Sigmoid colon (tissue), 7 donors: ENCODE measurements at places on chromosomes 12 and 14.
A peak's percentile ranks its signal among the peaks of the same experiment; 100 is the strongest.

DNA sequence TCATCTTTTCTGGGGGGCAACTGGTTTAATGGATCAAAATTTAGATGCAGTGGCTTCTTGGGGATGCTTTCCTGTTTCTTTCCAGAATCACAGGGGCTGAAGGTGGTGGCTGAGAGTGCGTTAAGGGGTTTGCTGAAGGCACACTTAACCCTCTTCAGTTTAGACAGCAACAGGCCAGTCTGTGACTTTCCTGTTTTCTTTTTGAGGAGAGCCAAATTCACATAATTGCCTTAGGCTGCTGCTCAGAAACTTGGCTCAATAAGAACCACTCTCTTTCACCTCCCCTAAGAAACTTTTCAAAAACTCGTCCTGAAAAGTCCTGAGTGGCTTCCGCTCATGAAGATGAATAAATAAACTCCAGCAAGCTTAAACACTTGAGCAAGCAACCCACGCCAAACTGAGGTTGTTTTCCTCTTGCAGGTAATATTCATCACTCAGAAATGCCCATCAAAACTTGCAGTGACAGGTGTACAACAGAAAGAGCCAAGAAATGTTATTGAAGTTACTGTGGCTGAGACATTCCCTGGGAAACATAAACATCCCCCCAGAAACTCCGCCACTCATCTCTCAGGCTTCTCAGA, 510.4 kb downstream of the TMEM132D start:
- no peak for DNase-seq

GRCh38 chr12:113006641-113007040, 28.3 kb downstream of the OAS2 start:
- no peak for DNase-seq

DNA sequence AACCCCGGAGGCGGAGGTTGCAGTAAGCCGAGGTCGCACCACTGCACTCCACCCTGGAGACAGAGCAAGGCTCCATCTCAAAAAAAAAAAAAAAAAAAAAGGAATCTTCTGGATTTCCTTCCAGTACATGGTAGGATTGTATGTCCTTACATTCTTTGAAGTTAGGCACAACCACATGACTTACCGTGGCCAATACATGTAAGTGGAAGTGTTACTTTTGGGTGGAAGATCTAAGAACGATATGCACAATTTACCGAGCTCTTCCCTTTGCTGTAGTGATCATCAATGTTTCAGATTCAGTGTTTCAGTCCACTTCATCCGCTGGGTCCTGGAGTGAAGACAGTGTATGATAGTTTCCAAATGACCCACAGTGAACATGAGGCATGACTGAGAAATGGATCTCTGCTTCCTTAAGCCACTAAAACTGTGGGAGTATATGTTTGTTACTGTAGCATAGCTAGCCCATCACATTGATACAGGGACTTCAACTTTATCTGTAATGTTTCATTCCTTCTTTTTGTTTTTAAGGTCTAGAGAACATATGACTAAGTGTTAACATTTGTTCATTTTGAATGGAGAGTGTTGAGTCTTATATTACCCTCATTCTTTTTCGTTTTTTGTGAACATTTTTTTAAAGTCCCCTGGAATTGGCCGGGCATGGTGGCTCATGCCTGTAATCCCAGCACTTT, 18.5 kb upstream of the NINJ2 start:
- no peak for DNase-seq

- DNase-seq = no peak
Measured at GRCh38 chr14:70292716-70293115, 66.8 kb downstream of the COX16 start.

- no peak for DNase-seq
Measured at GRCh38 chr12:28172434-28173030, 17.7 kb upstream of the CCDC91 start.

GRCh38 chr12:1758887-1759286, 61.5 kb upstream of the LRTM2 start:
- no peak for DNase-seq

GRCh38 chr12:2691006-2691344, 103.8 kb upstream of the FKBP4 start:
- DNase-seq = no peak

- DNase-seq = peak; percentile 86
Measured at GRCh38 chr14:64645220-64645892, 58.9 kb upstream of the PLEKHG3 start.
